Effector CD4-positive, alpha-beta T cell (primary cell): ENCODE measurements at places on chromosomes 4 and X.

DNA sequence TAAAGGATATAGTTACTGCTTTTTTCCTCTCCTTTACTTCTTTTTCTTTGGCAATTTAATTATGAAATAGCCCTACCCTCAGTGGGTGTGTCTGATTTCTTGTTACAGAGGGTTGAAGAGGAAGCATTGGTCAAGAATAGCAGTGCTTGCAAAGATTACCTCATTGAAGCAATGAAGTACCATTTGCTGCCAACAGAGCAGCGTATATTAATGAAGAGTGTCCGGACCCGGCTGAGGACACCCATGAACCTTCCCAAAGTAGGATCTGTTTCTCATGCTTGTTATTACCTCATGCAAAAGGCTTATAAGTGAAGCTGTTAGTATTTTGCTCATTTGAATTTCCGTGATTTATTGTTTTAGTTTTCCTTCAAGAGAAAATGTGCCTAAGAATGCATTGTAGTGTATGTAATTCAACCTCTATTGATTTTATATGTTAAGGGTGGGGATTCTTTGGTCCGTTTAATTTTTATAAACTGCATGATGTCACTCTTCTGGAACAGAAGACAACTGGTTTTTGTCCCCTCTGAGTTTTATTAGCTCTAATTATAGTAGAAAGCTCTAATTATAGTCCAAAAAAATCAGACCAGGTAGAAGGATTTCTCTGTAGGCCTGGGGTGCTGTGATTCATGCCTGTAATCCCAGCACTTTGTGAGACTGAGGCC is 27.9 kb upstream of the MSMO1 start:
- DNase-seq = no peak

GRCh38 chr4:70269674-70270073 is 27.3 kb downstream of the CSN3 start:
- DNase-seq = no peak

GRCh38 chr4:155342142-155342541 is 34.6 kb downstream of the MAP9 start:
- DNase-seq = no peak

- DNase-seq = no peak
Measured at GRCh38 chrX:45083314-45083713, 117.4 kb downstream of the DIPK2B start.

DNA sequence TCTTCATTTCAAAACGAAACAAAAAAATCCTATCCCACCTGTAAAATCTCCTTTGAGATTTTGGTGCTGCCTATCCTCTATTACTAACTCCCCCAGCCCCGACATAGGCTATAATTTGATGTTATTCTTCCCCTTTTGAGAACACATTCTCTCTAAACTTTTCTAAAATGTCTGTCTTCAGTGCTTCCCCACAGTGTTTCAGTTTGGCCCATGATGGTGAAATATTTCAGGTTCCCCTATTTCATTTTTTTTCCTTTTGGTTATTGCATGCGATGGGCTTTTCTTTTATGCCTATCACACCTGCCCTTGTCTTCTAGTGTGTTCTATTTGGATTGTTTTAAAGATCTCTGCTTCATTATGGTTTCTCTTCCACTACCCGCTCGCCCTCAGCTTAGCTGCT is 14.7 kb downstream of the BCORL1 start:
- DNase-seq = no peak

- no peak for DNase-seq
Measured at GRCh38 chrX:118644378-118644777, 83.0 kb upstream of the IL13RA1 start.

DNA sequence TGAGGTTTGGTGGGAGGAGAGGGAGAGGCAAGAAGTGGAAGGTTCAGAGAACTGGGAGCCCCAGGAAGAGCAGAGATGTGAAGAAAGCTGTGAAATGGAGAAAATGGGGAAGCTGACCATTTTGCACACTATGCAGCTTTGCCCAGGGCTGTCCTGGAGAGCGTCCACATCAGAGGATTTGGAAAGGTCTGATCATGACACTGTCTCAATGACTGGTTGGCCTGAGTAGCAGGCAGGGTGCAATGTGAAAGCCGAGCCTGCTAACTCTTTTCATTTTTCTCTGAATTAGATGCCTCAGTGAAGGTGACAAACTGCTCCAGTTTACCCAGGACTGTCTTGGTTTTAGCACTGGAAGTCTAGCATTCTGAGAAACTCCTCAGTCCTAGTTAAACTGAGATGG is 330.1 kb upstream of the RPS6KA3 start:
- no peak for DNase-seq

GRCh38 chr4:166421556-166422156 is 548.6 kb downstream of the TLL1 start:
- no peak for DNase-seq

DNA sequence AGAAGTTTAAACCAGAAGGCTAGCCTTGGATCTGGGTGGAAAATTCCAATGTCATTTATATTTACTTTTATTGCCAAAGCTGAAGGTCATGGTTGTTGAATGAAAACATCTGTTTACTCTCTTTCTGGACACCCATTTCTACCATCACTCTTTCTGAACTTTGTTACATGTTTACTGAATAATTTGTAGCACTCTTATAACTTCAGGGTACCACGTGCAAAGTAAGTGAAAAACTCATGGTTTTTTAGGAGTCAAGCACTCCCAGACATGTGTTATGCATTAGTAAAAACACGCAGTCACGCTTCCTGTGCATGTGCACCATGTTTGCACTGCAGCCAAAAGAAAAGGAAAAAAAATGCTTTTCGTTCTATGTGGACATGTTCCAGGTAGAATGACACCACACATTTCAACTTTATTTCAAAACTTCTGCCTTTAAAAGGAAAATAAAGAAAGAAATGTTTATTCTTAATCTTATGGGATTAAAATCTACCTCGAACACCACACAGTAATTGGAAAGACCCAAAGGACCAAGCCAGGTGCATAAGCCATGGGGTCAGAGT is 31.4 kb upstream of the ADH1C start:
- DNase-seq = no peak

DNA sequence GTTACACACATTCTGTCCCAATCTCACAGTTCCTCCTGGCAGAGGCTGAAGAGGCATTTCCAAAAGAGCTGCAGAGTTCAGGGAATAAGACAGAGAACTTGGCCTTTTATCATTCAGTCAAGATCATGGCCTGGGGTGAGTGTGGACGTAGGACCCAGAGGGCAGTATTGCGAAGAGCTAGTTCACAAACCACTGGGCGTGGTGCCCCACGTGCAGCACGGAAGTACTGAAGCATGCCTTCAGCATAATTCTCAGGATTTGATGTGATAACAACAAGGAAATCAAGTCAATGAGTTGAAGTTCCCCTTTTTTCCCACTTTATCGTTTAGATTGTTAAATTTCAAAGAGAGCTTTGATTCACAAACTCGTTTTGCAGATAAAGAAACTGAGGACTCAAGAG is 117.7 kb downstream of the RELL1 start:
- DNase-seq = no peak

GRCh38 chr4:158819942-158820786 is 51.3 kb downstream of the FNIP2 start:
- no peak for DNase-seq

DNA sequence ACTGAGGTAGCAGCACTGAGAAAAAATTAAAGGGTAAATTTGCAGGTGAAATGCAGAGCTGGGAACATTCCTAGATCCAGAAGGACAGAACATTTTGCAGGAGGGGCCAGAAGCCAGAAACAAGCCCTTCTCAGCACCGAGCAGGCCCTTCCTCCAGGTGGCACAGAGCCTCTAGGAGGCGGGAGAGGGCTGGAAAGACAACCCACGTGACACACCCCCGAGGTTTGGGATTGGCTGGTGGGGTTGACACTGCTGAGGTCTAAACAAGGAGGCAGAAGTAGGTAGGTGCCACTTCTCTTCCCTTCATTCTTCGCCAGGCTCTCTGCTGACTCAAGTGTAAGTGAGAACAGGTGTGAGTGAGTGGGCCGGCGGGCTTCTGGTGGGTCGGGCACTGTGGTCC is at the start of gene PAGE4:
PAGE4 (plus strand) TSS at position 288 of the 400 bp plus-strand sequence. CDS start 1,126 bp downstream, outside the sequence.
- DNase-seq = no peak

- DNase-seq = no peak
Measured at GRCh38 chr4:70623323-70623722, 5.2 kb upstream of the ENAM start.

GRCh38 chrX:153861151-153861550 is 24.8 kb downstream of the L1CAM start:
- DNase-seq = no peak

DNA sequence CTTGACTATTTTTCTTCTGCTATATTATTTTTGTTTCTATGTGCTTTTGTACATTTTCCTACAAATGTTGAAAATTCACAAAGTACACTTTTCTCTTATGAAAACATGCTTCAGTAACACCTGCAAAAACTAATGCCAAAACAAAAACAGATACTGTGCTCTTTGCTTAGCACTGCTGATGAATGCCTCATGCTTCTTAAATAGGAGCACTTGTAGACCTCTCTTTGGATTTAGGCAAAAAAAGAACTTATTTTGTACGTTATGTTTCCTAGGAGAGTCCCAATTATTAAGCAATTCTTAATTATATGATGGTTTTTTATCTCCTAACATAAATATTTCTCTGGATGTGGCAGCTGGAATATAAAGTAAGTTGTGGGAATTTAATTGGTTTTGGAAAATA is 285.0 kb upstream of the ARSJ start:
- DNase-seq = no peak

DNA sequence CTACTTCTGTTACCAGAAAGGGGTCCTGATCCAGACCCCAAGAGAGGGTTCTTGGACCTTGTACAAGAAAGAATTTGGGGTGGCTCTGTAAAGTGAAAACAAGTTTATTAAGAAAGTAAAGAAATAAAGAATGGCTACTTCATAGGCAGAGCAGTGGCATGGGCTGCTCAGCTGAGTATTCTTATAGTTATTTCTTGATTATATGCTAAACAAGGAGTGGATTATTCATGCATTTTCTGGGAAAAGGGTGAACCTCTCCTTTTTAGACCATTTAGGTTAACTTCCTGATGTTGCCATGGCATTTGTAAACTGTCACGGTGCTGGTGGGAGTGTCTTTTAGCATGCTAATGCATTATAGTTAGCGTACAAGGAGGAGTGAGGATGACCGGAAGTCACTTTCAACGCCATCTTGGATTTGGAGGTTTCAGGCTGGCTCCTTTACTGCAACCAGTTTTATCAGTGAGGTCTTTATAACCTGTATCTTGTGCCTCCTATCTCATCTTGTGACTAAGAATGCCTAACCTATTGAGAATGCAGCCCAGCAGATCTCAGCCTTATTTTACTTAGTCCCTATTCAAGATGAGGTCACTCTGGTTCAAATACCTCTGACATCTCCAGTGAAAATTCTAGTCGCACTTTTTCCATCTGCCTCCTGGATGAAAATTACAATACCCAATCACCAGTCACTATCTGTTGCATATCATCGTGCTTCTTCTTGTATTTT is 15.5 kb upstream of the TDO2 start:
- DNase-seq = no peak

- DNase-seq = no peak
Measured at GRCh38 chr4:7559741-7560395, 125.1 kb upstream of the PSAPL1 start.

DNA sequence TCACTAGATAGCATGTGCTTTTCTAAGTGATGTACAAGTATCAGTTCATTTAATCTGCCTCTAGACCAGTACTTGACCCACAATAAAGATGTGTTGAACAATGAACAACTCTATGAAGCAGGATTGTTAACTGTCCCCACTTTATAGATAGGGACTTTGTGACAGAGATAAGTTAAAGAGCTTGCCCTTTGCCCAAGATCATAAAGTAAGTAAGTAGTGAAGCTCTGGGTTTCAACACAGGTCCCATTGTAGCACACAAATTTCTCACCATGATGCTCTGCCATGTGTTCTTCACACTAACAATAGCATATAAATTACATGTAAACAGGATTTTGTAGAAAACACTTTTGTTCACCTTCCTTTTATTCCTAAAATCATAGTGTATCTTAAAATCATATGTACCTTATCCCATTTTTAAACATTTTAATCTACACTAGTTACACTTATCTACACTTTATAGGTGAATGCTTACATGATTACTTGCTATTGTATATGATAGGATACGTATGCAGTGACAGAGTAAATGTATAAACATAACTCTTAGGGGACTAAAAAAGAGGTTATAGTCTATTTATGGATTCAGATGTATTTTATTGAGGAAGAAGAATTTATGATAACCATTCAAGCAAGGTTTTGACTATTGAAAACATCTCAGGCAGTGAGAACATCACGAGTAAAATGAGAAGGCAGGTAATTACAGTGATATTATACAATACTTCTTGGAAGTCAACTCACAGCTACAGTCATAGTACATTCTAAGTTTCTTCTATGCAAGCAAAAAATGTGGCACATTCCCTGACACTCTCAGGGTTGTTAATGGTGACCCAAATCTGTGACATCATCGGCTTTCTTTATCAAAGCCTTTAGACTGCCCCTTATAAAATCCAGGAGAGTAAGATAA is 2275.1 kb downstream of the PCDH7 start:
- DNase-seq = no peak

DNA sequence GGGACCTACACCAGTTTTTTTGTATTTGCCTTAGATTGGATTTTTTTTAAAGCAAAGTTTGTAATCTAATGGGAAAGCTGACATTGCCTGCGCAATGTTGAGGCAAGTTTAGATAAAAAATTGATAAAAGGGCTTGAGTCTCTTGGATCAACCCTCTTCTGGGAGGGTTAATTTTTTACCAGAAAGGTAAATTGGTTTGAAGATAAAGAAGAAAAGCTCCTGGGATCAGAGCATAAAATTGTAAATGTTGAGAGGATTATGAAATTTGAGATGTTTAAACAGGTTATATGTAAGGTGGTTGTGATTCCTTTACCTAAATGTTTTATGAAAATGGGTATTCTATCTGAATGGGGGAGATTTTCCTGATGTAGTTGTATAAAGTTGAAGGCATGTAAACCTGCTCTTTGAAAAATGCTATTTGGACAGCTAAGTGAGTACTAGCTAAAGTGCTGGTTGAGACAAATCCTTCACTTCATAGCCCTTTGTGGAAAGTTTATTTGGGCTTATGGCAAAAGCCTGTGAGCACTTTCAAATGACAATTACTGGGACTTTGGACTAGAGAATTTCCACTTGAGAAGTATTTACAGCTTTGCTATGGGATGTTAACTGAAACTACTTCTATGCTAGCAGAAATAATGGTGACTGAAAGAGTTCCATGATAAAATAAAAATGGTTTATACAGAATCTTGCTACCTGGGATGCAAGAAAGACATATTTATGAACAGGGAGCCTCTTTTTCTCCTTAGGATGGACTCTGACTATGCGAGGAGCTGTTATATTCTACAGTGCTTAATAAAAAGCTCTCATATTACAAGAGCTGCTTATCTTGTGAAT is 56.2 kb downstream of the UGT2B10 start:
- DNase-seq = no peak

GRCh38 chrX:26109142-26109541 is 29.0 kb upstream of the MAGEB18 start:
- DNase-seq = no peak
